ENCODE measurements at places on chromosomes 2 and 18.

GRCh38 chr2:150699218-150699617 lies 211.8 kb upstream of the RND3 start:
- DNase-seq: no peak

DNA sequence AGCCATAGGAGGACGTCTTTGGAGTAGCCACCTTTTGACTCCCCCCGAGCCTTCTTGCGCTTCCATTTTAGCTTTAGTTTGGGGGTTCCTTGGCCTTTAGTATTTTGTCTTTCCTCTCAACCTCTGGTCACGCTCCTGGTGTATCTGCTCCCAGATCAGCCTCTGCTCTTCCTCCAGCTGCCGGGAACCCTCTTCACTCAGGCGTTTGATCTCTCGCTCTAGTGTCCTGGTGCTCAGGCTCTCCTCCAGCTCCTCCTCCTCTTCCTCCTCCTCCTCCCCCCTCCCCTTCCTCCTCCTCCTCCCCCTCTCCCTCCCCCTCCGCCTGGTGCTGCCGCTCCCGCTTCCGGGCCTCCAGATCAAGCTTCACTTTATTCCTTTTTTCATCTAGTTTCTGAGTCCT lies 1082.3 kb upstream of the TMEFF2 start:
- DNase-seq: no peak

GRCh38 chr2:21498016-21498415 lies 374.2 kb downstream of the TDRD15 start:
- no peak for DNase-seq

GRCh38 chr2:235776531-235776930 lies 282.7 kb downstream of the AGAP1 start:
- DNase-seq: no peak

DNA sequence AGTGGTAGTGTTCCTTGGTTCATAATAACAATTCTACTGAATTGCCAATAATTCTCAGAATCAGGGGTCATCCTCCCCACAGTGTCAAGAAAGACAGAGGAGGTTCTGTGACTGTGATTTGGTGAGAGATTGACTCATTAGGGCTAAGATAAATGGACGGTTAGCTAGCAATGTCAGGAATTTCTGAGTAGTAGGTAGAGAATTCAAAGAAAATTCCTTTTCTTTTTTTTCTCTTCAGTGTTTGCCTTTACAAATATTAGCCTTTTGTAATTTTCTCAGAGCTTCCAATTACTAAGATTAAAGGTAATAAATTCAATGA lies 16.8 kb upstream of the CRIM1 start:
- DNase-seq: no peak

- no peak for DNase-seq
Observed at GRCh38 chr18:44180683-44181082, 500.0 kb upstream of the SETBP1 start.

DNA sequence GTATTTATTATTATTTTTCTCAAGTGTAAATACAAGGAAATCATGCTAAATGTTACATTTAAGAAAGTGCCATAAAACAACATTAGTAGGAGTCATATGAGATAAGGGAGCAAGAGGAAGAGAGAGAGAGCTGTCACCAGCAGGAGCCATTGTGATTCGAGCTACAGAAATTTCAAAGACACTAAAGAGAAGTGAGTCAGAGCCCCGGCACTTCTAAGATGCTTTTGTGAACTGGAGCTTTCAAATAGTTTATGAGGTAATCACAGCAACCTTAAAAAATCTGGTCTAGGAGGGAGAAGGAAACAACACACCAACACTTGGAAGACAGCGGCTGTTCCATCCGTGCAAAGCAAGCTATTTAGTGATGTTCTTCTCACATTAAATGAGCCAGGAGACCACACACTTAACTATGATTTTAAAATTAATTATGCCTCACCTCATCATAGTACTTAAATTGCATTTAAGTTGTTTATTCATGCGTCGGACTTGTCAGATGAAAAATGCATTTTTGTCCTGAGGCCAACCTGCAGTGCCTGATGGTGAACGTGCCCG lies 382.7 kb upstream of the SALL3 start:
- DNase-seq: no peak

GRCh38 chr2:43424262-43425207 lies 171.3 kb downstream of the THADA start:
- no peak for DNase-seq

- DNase-seq: no peak
Observed at GRCh38 chr18:77071711-77072292, 60.8 kb downstream of the MBP start.

DNA sequence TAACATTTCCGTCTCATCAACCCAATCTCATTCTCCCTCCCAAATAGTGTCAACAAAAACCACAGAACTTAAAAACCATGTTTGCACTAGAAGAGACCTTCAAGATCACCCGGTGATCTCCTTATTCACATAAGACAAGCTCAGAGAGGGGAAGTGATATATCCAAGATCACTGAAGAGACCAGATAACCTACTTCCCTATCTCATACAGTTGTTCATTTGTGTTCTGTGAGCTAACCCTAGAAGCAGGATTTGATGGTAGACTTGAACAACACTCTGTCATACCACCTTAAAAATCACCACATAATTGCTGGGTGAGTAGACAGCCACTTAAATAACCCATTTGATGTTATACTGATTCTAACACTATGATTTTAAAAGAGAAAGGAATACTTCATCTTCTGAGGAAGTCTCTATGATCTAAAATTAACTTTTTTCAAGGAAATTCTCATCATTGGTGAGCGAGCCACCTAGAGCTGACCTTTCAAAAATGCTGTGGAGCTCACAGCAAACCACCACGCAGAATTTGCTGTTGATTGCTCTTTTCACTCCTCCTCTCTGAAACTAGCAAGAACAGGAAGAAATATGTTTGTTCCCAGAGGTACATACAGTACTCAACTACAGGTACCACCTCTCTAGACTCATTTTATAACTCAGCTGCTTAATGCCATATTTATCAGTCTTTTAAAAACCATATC lies 15.1 kb downstream of the AAK1 start:
- DNase-seq: no peak

DNA sequence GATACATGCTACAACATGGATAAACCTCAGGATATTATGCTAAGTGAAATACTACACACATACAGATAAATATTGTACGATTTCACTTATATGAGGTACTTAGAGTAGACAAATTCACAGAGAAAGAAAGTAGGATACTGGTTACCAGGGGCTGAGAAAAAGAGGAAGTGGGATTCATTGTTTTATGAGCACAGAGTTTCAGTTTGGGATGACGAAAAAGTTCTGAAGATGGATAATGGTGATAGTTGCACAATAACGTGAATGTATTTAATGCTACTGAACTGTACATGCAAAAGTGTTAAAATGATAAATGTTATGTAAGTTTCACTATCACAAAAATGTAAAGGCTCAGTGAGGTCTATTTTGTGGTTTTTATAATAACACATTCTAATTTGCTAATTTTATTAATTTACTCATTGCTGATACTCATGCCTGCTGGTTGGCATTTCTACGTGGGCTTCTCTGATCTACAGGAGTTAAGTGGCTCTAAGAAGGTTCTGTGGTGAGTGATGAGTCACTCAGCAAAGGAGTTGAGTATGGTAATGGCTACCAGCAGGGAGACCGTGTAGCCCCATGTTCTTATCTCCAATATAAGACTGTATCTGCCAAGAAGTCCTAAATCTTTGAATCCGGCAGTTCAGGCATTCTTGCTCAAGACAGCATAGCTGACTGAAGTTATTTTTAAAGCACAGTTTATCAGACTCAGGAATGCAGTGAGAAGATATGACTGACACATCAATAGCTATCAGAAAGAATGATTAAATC lies 41.1 kb downstream of the UPP2 start:
- no peak for DNase-seq

DNA sequence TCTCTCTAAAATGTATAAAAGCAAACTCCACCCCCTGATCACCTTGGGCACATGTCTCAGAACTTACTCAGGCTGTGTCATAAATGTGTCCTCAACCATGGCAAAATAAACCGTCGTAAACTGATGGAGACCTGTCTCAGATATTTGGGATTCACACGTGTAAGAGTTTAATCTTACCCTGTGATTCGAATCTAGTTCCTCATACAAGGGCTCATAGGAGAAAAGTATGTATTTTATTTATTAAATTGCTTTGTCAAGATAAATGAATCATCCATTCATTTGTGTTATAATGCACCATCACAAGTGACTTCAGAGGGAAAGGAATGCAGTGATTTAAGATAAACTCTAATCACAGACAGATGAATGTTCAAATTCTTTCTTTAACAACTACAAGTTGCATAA lies 712.5 kb upstream of the LRATD1 start:
- DNase-seq: no peak

GRCh38 chr2:204166961-204167360 lies 230.4 kb downstream of the ICOS start:
- DNase-seq: no peak

- DNase-seq: no peak
Observed at GRCh38 chr2:240195316-240195861, 54.9 kb upstream of the OTOS start.

DNA sequence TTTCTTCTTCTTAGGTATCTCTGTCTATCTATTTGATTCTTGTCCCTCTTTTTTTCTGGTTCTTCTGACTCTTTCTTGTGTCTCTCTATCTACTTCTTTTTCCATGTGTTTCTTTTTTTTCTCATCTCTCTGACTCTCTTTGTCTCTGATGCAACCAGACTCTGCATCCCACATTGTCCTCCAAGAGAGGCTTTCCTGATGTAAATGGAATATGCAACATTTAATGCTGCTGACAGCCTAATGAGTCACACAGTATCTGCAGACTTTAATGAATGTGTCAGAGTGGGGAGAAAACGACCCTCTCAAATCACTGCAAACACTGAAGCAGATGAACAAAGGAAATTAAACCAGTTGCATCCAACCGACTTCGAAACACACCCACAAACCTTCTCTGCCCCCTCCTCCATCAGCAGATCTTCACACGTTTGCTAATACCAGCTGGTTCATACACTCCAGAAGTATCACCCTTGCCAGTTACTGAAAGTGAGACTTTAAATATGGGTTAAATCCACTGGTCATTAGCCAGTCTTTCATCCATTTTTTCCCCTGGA lies 351.5 kb downstream of the TXNL1 start:
- DNase-seq: no peak

DNA sequence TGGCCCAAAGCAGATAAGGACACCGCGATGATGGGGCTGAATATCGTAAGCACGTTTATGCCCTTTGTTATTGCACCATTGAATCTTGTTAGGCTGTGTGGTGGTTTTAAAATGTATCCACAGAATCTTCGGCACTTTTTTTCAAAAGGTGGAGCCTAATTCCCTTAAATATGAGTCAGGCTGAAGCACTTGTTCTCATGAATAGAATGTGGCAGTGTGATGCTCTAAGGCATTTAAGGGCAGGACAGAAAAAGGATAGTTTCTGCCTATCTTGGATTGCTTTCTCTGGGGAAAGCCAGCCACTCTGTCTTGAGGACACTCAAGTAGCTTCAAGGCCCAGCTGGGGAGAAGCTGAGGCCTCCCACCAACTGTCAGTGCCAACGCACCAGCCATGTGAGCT lies 39.6 kb downstream of the ABCA12 start:
- DNase-seq: no peak

GRCh38 chr2:97761192-97761591 lies 47.8 kb downstream of the ZAP70 start:
- no peak for DNase-seq

GRCh38 chr18:9711361-9712129 lies 3.4 kb downstream of the RAB31 start:
- DNase-seq: peak; percentile 47

- no peak for DNase-seq
Observed at GRCh38 chr2:64153811-64154210, 9.6 kb upstream of the PELI1 start.

DNA sequence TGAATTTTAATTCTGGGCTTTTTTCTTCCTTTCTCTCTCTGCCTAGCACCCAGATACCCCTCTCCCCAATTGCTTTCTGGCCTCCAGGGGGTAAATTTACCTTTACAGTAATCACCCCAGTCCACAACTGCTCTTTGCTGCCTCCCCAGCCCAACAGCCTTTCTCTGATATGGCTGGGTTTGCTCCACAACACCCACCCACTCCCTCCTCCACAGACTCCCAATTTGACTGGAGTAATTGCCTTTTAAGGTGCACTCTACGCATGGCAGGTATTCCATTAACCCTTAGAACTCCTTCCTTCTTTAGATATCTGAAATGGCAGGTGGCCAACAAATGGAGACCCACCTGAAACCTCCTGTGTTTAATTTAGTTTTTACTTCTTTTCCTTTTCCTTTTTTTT lies 3.6 kb downstream of the CELF4 start:
- DNase-seq: no peak

- no peak for DNase-seq
Observed at GRCh38 chr2:106864051-106864450, 21.9 kb downstream of the ST6GAL2 start.

- DNase-seq: no peak
Observed at GRCh38 chr2:67851956-67852824, 210.6 kb downstream of the C1D start.

DNA sequence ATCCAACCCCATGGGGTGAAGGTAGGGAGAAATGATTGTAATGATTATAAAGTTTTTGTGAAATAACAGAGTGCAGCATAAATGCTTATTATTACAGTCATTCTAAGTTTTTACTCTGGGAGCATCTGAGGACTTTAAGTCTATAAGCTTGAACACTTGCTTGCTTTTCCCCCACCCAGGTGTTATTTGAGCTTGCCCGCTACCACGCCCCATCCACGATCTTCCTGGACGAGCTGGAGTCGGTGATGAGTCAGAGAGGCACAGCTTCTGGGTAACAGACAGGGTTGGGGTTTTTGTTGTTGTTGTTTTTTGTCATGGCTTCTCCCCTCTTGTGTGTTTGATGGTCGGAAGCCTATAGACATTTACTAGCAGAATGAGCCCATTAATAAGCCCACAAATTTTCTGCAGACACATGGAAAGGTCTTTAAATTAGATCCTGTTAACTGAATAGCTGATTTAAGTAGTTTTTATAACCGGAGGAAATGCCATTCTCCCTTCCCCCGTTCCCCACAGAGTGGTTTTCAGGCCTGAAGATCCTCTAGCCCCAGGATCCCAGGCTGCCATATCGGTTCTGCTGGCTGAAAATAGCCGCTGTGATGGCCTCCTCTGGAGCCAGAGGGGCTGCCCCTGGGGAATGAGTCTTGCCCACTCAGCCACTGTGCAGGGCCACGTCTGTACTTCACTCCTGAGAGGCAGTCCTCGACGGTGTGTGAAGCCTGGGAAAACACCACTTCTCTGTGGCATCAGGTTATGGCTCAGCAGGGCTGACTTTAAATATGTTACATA lies 39.9 kb upstream of the ELOA2 start:
- no peak for DNase-seq

DNA sequence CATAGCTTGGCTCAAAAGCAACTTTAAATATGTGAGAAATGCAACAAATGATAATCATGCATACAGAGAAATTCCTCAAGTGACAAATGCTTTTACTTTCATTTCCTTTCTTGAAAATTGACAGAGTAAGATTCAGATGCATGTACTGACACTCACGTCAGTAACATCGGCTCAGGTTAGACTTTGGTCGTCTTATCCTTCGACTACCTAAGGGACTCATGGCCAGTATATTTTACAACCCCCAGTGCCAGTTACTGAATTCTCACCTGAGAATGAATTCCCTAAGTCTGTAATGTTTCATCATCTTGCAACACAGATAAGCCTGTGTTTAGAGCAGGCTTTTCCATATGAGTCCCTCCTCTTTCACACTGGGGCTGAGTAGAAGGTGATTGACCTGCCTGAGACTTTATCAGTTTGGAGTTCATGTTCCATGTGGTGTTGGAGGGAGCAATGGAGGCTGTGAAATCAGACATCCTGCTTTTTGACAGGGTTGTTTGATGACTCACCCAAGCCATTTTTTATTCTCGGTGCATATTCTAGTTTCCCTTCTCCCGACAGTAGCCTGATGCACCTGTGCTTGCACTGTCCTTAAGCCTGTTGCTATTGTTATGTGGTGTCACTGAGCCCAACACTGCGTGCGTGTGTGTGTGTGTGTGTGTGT lies 30.5 kb upstream of the ATP8B1 start:
- DNase-seq: no peak
